ENCODE measurements at places on chromosomes 7 and 10. TPM values are rescaled to one million over a fixed set of nuclear protein-coding genes. Genes with fewer than 3 reads are reported as not detected.
A peak's percentile ranks its signal among the peaks of the same experiment; 100 is the strongest.

Gene CPXM2
- 1.5 TPM for polyA plus RNA-seq

Gene CALML5
- not detected for polyA plus RNA-seq

Gene INA
- 0.46 TPM for polyA plus RNA-seq

Gene SEMA3D
- polyA plus RNA-seq = 54.4 TPM

Gene GPR37
- polyA plus RNA-seq = 5.3 TPM

Gene GOLGA7B
- 0.34 TPM for polyA plus RNA-seq

Gene PRPS1L1
- not detected for polyA plus RNA-seq

Gene HOXA5
- 84.7 TPM for polyA plus RNA-seq

Gene SFTPA1
- 125 TPM for polyA plus RNA-seq

Gene R3HCC1L
- 20.5 TPM for polyA plus RNA-seq

Gene ADIRF
- polyA plus RNA-seq = 5.4 TPM

Gene NAT16
- polyA plus RNA-seq = not detected

Gene NEUROG3
- polyA plus RNA-seq = 0.17 TPM

Gene LRRC72
- not detected for polyA plus RNA-seq

Gene DGKI
- polyA plus RNA-seq = 0.46 TPM

- no peak for DNase-seq
Measured at GRCh38 chr7:151936207-151936606, 20.0 kb upstream of the GALNTL5 start.

DNA sequence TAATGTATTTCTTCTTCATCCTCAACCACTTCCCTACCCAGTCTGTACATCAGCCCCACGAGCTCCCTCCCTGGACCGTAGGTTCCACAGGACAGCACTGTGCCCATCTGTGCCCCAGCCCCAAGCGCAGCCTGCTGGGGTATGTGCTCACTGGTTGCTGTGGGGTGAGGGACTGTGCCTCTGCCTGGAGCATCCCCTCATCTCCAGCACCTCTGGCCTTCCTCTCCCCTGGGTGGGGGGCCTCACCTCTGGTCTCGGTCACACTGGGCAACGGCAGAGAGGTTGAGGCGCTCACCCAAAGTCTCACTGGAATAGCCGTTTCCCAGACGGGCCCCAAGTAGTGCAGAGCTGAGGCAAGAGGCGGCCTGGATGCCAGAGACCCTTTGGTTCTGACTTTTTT lies 1.5 kb upstream of the PRKAR1B start:
- DNase-seq = no peak

- no peak for DNase-seq
Measured at GRCh38 chr10:3624367-3624766, 160.6 kb downstream of the KLF6 start.

- no peak for DNase-seq
Measured at GRCh38 chr7:2950578-2950977, 93.1 kb downstream of the CARD11 start.

DNA sequence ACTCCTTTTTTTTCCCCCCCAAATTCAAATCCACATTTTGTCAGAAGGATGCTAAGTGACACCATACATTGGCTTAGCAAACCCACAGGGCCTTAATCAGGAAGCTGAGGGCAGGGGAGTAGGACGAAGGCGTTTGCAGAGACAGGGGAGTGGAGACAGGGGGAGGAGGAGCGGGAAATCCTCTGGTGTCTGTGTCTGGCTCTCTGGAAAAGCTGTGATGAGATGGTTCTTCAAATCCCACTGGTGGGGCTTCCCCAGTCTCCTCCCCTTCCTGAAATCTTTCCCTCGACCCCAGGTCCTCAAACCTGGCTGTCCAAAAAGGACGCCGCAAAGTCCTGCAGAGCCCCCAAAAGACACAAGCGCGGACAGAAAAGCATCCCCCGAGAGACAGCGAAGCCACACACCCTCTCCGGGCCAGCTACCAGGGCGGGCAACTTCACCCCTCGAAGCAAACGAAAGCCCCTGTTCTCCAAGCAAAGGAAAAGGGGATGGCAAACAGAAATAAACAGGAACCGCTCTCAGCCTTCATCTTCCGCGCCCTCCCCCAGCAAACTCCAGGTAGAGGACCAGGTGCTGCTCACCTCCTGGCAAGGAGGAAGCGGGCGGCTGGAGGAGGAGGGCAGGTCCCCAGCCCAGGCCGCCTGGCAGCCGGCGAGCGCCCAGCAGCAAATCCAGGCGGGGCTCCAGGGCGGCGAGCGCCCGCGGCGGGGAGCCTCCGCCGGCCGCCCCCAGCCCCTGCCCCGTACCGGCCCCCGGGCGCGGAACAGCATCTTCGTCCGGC lies 520 bp downstream of the ELAPOR2 start:
- DNase-seq = peak; percentile 8

- DNase-seq = no peak
Measured at GRCh38 chr10:88890681-88891381, 10.8 kb downstream of the STAMBPL1 start.

DNA sequence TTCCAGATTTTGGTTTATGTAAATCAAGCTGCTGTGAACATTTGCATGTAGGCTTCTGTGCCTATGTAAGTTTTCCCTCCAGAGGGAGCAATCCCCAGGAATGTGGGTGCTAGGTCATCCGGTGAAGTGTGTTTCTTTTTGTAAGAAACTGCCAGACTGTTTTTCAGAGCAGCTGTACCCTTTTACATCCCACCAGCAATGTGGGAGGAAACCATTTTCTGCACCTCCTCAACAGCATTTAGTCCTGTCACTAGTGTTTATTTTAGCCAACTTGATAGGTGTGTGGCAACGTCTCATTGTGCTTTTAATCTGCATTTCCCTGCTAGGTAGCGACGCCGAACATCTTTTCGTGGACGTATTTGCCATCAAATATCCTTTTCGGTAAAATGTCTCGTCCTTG lies 395.7 kb upstream of the FOXK1 start:
- peak; percentile 65 for DNase-seq

GRCh38 chr10:23197416-23197861 lies 5.3 kb downstream of the PTF1A start:
- DNase-seq = no peak

- no peak for DNase-seq
Measured at GRCh38 chr7:121012919-121013318, 24.4 kb downstream of the CPED1 start.

GRCh38 chr7:87413029-87413428 lies 62.5 kb downstream of the ABCB4 start:
- DNase-seq = no peak

- DNase-seq = no peak
Measured at GRCh38 chr10:69742928-69743602, 58.6 kb upstream of the COL13A1 start.

DNA sequence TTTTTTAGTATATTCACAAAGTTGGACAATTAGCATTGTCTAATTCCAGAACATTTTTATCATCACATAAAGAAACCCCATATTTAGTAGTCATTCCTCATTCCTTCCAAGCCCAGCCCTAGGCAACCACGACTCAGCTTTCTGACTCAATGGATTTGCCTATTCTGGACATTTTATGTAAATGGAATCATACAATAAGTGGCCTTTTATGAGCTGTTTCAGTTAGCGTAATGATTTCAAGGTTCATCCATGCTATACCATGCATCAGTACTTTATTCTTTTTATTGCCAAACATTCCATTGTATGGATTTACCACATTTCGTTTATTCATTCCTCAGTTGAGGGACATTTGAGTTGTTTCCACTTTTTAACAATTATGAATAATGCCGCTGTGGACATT lies 249.2 kb downstream of the DYNC1I1 start:
- DNase-seq = no peak

DNA sequence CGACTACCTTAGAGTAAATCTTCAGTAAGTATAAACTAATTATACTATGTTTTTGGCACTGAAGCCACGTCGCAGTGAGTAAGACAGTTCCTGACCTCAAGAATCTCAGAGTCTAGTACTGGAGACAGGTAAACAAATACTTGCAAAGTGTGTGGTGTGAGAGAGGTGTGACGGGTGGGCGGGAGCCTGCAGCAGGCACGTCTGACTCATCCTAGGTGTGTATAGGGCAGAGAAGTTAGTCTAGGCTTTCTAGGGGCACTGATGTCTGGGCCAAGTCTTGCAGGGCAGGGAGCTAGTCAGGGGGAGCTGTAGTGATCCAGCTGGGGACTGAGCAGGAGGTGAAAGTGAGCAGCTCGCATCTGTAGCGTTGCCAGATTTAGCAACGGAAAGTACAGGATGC lies 35.9 kb upstream of the SFTPD start:
- no peak for DNase-seq

GRCh38 chr10:72048450-72049124 lies 39.8 kb downstream of the SPOCK2 start:
- DNase-seq = peak; percentile 94

DNA sequence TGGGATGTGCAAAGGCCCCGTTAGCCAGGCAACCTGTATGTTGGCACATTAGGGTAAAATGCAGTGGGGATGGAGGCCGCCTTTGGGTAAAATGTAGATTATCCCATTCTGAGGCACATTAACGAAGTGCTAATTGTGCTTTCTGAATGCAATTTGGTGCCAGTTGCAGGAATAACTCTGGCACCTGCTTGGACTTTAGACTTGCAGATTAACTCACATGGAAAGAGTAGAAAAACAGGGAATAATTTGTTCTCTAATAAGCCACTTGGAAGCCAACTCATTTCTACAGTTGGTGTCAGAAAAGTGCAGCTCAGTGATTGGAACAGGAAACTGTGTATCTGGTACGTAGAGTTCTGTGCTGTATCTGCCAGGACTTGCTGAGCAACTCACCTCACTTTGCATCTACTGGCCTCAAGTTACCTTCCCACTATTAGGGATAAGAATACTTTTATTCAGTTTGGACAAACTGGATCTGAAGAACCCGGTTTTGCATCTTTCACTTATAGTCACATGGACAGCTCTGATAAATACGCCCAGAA lies 377.4 kb upstream of the PODXL start:
- no peak for DNase-seq

DNA sequence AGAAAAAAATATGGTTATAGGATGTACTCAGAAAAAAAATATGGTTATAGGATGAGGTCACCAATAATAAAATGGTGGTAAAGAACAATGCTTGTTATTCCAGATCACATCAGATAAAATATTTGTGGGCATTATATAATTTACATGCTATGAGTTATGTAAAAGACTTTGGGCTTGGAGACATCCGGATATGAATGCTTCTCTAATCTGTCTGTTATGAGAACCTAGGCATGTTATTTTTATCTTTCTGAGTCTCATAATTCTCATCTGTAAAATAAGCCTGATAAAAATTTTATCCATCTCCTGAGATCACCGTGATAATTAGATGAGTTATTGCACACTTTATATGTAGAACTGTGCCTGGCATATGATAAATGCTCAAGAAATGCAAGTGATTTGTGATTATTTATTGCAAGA lies 37.8 kb downstream of the DKK1 start:
- DNase-seq = no peak

DNA sequence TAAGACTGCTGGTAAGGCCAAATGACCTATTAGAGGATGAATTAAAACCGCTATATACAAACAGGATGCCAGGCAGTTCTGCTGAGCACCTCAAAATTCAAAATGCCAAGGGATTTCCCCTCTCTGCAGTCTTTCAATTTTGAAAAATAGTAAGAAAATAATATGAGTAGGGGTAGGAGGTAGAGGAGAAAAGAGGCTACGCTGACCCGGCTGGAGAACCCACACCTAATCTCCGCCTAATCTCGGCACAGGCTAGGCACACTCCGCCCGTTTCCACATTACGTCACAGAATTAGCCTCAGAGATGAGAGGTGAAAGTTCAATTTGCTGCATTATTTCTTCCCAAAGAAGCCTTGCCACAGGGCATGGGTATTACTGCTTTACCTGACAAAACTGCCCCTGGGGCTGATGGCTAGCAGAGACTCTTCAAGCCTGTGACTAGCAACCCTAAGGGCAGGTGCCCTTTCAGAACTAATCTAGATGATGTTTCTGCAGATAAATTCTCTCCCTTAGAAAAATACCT lies 21.3 kb upstream of the SPOCK2 start:
- DNase-seq = no peak
